ENCODE measurements at places on chromosomes 2 and 18. TPM values are rescaled to one million over a fixed set of nuclear protein-coding genes. Genes with fewer than 3 reads are reported as not detected.

Gene MRPL19
- 63.7 TPM for total RNA-seq

DNA sequence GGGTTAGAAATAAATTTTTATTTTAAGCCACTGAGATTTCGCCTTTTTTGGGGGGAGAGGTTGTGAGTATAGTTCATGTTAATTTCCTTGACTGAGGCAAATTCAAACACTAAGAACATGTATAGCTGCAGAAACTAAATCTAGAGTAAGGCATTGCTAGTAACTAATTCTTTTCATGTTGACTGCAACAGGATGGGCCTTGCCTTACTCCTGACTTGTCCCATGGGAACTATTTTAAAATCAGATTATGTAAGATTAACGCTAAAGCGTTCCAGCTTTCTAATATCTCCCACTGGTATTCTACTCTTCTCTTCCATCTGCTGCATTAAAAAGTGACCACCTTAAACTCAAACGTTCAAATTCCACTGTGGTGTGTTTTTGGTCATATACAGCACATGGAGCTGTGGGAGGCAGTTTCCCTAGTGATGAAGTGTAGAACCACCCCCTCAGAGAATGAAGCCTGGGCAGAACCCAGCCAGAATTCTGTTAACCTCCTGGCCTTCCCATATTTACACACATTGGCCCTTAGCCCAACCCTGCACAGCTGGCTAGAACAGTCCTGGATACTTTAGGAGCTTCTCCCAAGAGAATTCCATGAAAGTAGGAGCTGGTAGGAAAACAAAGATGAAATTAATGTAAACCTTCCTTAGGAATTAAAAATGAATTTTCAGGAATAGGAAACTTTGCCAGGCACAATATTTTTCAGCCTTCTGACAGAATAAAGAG lies 687.8 kb downstream of the SLC4A3 start:
- DNase-seq = no peak

DNA sequence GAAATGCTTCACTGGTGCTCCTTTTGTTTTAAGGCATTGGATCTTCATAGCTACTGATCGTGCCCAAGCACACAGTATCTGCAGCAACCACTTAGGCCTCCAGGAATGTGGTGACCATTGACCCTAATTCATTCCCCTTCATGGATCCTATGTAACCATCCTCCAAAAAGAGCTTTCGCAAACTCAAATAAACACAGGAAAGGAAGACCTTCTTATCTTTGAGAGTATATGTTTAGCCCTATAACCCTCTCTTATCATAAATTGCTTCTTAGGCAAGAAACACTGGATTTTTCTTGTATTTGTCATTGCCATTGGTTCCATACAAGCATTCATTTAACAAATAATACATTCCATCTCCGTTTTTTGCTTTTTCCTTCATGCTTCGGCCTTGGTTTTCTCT lies 4.1 kb upstream of the TTR start:
- no peak for DNase-seq

- DNase-seq = no peak
Observed at GRCh38 chr2:75290600-75291150, 91.4 kb upstream of the TACR1 start.

Gene ASXL3
- total RNA-seq = 0.56 TPM

Measured in endodermal cell (in vitro differentiated cells).